ENCODE measurements at places on chromosomes 7 and 10.

GRCh38 chr7:50649259-50649885, 84.2 kb upstream of the DDC start:
- no peak for ATAC-seq

DNA sequence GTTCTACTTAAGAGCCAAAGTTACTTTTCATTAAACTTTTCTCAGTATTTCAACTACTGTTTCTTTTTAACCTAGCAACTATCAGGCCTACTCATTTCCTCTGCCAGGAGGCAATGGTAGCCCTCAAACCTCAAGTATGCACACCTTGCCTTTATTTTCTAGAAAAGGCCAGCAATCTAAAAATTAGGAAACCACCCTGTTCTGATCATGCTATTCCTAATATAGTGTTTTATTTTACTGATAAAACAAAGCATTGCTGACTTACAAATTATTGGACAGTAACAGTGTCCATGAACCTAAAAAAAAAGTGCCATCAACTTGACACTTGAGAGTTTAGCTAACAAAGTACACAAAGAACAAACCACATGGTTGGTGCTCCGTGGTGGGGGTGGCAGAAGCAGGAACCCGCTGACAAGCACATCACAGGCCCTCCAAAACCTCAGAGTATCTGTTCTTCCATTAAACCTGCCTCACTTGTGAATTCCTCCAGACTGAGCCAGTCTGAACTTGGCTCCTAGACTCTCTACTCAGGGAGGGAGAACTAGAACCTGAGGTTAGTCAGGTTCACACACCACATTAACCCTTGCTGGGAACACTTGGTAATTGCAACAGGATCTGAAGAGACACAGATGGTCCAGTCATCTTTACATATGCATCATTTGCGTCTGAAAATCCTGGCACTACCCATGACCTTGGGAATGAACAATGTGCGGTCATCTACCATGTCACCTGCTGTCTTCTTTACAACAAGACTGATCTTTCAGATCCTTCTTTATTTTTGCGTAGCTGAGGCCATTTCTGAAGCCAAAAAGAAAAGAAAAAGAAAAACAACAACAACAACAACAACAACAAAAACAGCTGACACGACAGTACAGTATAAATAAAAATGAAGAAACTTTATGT, 31.9 kb downstream of the PIP4K2A start:
- no peak for ATAC-seq

DNA sequence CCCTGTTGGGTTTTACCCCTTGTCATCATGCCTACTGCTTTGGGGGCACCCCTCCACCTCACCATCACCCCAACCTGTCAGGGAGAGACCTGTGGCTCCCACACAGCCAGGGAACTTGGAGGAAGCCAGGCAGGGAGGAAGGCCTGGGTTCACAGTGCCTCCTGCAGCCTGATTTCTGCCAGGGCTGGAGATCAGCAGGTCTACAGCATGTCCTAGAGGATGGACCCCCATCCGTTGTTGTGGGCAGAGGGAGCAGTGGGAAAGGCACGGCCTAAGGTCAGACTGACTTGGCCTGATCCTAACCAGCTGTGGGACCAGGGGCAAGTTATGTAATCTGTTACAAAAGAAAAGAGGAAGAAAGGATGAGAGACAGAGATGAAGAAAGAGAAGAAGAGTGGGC, 28.2 kb downstream of the ZCCHC24 start:
- ATAC-seq: no peak

DNA sequence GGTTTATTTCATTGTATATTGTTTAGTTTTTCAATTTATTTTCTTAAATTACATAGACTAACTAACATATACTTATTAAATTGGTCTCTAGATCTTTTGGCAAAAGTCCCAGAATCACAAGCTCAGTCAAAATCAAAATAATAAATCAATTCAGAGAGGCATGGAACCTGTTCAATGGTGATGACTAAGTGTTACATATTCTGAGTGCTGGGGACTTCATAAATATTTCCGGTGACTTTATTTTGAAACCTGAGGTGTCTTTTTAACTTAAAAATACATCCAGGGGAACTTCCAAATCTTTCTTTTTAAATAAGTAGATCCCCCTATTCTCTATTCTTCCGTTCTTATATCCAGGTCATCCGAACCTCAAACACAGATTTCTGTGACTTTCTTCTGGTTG, 89.6 kb upstream of the ZNF804B start:
- ATAC-seq: no peak

DNA sequence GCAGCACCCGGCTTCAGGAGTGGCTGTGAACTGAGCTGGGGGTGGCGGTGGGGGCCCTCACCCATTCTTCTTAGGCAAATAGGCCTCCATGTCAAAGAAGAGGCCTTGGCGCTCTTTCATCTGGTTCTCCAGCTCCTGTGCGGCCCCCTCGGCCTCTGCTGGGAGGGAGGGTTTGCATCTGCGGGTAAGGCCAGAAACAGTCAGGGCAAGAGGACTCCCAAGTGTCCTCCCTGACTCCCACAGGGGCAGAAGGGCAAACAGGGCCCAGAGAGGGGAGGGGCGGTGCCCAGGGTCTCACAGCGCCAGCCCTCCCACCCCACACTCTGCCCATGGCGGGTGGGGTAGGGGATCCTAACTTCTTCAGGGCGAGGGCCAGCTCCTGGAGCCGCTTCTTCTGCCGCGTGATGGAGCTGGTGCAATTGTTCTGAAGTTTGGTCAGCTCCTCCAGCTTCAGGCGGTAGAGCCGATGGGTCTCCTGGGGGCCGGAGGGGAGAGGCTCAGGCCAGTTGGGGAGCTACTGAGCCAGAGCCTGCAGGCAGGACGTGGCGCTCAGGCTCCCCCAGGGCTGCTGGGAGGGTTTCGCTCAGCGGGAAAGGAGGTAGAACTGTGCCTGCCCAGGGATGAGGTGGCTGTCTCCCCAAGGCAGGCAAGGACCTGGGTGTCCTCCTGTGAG, 2.2 kb downstream of the TMEM120A start:
- ATAC-seq: no peak

- ATAC-seq: no peak
Observed at GRCh38 chr7:86913709-86914108, 145.7 kb downstream of the ELAPOR2 start.

GRCh38 chr7:143393267-143394041, 12.3 kb downstream of the ZYX start:
- no peak for ATAC-seq
